EL (cell line): ENCODE measurements at places on chromosomes 4 and X.
A peak's percentile ranks its signal among the peaks of the same experiment; 100 is the strongest.

DNA sequence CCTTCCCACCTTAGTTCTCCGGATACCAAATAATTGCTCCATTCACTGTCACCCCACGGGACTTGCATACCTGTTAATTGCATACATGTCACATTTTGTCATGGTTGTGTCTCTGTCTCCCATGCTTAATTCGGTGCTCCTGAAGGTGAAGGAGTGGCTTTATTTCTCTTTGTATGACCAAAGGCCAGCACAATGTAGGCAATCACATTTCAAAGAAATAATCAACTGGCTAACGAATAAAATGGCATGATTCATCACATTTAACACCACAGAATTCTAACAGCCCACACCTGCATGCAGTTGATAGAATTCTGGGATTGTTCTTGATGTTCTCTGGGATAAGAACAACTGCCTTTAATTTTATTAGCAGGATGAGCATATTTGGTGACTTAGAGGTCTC is 59.3 kb downstream of the ATXN3L start:
- no peak for DNase-seq

DNA sequence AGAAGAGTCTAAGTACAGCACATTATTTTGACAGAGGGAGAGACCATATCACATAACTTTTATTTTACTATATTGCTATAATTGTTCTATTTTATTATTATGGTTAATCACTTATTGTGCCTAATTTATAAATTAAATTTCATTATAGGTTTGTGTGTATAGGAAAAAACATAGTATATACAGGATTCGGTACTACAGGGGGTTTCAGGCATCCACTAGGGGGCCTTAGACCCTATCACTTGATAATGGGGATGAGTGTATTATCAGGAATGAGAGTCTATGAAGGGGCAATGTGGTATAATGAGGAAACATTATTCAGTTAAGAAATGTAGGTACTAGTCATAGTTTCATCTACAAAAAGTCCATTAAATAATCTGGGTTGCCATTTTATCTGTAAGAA is 833.1 kb downstream of the C4orf33 start:
- DNase-seq = peak; percentile 43

- no peak for DNase-seq
Measured at GRCh38 chrX:41822892-41823291, 98.9 kb downstream of the GPR82 start.

GRCh38 chrX:134338527-134338926 is 101.5 kb downstream of the CCDC160 start:
- no peak for DNase-seq

DNA sequence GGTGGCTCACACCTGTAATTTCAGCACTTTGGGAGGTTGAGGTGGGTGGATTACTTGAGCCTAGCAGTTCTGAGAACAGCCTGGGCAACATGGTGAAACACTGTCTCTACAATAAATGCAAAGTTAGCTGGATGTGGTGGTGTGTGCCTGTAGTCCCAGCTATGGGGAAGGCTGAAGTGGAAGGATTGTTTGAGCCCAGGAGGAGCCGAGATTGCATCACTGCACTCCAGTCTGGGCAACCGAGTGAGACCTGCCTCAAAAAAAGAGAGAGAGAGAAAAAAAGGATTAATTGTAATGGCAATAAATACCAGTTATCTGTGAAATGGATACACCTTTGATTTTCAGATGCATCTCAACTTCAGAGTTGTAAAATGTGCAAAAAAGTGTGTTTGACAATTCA is 58.8 kb downstream of the SPRY1 start:
- no peak for DNase-seq

DNA sequence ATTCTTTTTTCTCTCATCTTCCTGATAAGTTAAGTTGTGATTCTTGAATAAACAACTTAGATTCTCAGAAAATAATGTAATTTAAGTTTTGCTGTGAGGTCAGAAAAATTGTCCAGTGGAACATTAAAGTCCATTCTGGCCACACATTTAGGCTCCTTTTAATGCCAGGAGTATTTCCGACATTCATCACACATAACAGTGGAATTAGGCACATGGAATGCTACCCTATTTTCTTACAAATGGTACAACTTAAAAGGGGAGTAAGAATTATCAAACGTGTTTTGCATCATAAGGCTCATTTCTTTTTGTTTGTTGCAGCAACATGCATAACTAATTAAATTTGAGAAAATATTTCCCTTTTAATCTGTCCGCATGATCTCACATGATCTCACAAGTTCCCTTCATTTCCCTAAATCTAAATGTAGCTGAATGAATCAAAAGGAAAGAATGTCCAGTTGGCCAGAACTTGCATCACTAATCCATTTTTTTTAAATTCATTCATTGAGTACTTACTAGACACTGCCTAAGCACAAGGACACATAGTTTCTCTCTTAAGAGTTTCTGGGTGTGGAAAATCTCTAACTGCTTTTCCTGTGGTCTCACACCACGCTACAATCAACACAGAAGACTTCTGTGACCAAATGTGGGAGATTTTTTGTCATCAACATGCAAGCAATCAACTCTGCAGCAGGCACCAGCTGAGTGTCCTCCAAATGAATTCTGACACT is 22.0 kb downstream of the SPARCL1 start:
- DNase-seq = peak; percentile 85

- DNase-seq = no peak
Measured at GRCh38 chrX:7244405-7244804, 96.5 kb upstream of the PUDP start.

DNA sequence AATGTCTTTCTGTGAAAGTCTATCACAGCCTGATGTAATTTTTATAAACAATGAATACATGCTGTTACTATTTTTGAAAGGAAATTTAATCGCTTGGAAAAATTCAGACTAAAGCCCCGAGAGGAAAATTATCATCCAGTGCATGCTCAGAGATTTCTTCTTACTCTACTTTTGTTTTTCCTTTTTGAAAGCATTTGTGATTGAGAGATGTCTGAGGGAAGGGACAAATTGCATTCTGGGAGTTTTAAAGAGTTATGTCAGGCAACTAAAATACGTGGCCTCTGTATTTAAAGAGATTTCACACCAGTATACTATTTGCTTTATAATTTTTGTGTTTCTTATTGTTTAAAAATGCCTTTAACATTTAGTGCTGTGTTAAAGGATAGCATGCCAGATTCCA is 1.4 kb upstream of the ZFX start:
- DNase-seq = no peak

GRCh38 chr4:73662709-73663546 is 42.7 kb upstream of the RASSF6 start:
- peak; percentile 63 for DNase-seq

DNA sequence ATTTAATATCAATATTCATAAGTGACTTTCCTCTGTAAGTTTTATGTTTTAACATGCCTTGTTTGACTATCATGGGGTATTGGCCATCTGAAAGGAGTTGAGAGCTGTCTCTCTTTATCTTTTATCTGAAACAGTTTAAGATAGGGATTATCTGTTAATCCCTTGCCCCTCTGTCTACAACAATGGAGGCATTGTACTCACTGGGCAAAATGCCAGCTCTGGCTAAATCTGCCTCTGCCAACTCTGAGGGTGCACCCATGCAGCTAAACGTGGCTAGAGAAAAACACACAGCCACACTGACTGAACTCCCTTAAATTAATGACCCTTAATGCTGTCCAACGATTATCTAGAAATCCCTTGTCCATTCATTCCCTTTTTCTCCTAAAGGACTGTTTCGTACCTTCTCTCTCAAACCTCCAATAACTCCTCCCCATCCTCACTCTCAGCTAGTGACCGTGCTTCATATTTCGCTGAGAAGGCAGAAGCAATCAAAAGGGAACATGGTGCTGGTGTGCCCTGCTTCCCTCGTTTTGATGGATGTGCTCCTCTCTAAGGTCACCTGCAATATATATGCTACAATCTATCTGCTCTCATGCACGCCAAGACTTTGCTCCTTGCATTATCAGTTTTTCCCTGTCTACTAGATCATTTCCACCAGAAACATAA is 10.3 kb downstream of the PHKA2 start:
- DNase-seq = no peak

DNA sequence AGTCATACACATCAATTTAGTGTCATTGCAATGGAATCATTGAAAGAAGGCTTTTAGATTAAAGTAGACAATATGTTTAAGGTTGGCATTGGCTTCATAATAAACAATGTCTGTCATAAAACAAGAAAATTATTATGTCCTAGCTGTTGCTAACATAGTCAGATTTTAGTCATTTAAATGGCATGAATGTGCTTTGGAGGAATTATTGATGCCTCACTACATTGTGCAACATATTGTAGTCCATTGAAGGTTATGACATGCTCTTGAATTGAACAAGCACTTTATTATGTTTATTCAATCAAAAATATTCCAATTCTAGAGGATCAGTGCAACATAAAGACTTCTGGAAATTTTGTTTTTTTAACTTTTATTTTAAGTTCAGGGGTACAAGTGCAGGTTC is 489.8 kb upstream of the AMOT start:
- DNase-seq = no peak

DNA sequence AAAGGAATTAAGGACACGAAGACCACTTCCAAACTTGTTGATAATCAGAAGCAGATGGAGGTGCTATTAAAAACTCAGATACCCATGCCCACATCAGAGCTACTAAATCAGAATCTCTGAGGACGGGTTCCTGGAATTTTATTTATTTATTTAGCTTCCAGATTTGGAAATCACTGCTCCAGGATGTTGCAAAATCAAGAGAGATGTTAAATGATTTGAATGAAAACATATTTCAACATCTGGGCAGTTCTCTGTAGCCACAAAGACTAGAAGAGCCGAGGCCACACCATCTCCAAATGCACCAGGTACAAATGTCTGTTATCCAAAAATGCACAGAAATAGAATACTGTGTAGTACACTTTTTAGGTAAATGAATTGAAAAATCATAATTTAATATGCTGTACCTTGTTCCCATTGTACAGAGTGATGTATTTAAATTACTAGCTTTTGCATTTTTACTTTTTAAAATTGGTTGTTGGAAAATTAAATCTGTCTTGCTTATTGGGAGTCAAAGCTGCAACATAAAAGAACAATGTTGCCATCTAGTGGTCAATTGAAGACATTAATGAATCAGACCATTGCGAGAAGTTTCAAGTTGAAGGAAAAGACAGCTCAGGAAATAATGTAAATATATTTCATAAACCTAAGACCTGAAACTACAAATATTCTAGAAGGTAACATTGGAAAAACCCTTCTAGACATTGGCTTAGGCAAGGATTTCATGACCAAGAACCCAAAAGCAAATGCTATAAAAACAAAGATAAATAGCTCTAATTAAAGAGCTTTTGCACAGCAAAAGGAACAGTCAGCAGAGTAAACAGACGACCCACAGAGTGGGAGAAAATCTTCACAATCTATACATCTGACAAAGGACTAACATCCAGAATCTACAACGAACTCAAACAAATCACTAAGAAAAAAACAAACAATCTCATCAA is 151.3 kb upstream of the TTC29 start:
- DNase-seq = peak; percentile 53

GRCh38 chr4:185573651-185574199 is 38.4 kb upstream of the PDLIM3 start:
- DNase-seq = peak; percentile 75

DNA sequence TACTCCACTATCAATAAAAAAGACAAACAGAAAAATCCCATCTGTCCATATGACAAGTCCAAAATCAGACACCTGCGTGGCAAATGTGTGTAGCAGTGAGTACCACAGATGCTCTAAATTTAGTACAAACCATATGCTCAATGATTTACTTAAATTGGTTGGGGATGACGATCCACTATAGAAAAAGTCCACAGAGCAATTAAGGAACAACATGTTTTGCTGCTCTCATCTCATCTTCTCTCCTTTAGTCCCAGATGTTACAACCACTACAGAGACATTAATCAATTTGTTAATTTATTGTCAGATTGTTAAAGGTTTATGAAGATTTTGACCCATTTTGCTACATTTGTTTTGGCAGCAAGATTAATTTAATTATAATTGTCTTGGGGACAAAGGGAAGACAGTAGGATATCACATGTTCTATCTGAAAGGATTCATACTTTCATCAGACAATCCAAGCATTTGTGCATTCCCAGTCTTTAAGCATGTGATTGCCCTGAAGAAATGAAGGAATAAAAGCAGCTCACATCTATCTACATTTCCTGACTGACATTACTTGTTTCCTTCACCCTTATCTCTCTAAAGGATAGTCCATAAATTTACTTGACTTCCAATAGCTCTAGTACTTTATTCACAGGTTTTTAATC is 2268.1 kb downstream of the PCDH7 start:
- no peak for DNase-seq

DNA sequence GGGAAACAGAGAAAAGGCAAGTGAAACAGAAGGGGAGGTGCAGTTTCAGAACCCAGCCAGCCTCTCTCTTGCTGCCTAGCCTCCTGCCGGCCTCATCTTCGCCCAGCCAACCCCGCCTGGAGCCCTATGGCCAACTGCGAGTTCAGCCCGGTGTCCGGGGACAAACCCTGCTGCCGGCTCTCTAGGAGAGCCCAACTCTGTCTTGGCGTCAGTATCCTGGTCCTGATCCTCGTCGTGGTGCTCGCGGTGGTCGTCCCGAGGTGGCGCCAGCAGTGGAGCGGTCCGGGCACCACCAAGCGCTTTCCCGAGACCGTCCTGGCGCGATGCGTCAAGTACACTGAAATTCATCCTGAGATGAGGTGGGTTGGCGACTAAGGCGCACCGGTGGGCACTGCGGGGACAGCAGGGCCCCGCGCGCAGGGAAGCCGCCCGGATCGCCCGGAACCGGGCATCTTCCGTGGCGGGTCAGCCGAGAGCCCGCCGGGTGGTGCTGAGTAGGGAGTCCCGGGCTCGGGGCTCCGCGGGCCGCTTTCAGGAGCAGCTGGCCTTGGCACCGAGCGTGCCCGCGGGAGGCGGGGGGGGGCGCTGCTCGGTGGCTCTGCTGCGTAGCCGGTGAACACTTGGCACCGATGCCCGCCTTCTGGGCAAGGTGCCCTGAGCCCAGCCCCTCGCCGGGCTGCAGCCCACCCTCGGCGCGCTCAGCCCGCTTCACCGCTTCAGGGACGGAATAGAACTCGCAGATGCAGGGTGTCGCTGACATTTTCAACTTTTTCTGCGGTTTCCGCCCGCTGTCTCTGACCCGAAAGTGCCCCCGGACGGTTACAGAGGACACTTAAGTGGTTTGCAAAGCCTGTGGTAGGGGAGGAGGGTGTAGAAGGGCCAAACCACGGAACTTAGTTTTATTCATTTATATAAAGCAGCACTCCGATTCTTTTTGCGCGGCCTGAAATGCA is at the start of gene CD38:
CD38 (plus strand) TSS at position 40 of the 953 bp plus-strand sequence; CDS start at position 127, 87 bp downstream.
- DNase-seq = peak; percentile 29

DNA sequence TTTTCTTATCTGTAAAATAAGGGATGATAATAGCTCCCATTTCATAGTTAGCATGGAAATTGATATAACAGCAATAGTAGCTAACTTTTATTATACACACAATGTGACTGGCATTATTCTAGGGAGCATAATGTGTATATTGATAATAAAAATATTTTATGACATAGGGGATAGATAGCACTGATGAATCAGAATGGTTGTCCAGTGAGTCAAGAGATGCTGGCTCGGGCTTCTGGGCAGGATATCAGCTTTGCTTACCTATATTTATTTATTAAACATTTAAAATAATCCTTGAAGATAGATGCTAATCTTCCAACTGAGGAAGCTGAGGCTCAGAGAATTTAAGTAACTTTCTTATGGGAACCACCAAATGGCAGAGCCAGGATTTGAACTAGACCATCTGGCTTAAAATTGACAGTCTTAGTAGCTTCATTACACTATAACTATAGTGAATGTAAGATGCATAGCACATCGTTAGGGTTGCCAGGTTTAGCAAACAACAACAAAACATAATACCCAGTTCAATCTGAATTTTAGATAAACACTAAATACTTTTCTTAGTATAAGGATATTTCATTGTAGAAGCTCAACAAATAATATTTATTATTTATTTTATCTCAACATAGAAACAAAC is 2.7 kb downstream of the AFP start:
- peak; percentile 18 for DNase-seq
